ENCODE measurements at places on chromosomes 13 and 19.
A peak's percentile ranks its signal among the peaks of the same experiment; 100 is the strongest.

GRCh38 chr13:28754698-28755545 is 36.2 kb upstream of the SLC46A3 start:
- no peak for DNase-seq

DNA sequence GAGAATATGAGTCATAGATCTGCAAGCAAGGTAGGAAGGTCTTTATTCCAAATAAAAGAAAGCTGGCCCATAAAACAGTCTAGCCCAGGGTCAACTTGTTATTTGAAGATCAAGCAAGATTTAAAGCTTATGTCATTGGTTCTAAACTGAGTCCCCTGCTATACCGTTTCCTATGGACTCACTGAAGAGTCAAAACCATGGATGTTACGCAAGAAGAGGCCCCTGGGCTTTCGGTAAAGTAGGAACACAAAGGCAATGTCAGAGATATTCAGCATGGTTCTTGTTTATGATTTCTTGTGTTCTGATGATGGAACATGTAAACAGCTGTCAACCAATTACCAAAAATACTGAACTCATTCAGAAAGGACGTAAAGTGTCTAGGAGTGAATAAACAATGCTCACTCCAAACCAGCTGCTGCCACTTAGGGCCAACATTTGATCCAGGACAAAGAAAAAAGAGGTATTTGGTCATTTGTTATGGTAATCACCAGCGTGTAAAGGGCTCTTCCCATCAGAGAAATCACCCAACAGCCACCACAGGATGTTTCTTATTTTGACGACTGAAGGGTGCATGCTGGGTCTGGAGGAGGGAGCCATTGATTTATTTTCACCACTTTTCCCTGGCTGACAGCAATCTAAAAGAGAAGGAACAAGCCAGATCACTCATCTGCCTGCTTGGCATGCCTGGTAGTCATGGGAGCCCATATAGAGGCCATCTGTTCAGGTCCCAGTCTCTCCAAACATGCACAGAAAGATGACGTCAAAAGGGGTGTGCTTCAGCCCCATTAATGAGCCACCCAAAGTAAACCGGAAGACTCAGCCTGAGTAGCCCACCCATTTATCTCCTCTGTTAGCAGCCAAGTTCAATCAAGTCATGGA is 68.3 kb downstream of the FGF14 start:
- no peak for DNase-seq

- DNase-seq: no peak
Observed at GRCh38 chr13:38366954-38367645, 17.4 kb downstream of the UFM1 start.

- DNase-seq: peak; percentile 52
Observed at GRCh38 chr19:2426611-2427428, 566 bp downstream of the TIMM13 start.

DNA sequence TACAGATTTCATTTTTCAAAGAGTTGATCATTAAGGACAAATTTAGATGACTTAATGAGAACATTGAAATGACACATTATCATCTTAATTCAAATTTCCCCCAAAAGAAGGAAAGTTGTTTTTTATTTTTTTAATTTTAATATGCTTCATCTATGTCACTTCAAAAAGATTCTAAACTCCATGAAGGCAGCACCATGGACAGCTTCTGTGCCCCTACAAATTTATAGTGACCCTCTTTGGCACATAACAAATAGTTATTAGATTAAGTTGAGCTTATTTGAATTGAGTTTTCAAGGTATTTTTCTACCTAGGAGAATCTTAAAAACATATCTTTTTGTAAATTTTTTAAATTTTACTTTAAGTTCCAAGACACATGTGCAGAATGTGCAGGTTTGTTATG is 198.6 kb downstream of the DCT start:
- no peak for DNase-seq

DNA sequence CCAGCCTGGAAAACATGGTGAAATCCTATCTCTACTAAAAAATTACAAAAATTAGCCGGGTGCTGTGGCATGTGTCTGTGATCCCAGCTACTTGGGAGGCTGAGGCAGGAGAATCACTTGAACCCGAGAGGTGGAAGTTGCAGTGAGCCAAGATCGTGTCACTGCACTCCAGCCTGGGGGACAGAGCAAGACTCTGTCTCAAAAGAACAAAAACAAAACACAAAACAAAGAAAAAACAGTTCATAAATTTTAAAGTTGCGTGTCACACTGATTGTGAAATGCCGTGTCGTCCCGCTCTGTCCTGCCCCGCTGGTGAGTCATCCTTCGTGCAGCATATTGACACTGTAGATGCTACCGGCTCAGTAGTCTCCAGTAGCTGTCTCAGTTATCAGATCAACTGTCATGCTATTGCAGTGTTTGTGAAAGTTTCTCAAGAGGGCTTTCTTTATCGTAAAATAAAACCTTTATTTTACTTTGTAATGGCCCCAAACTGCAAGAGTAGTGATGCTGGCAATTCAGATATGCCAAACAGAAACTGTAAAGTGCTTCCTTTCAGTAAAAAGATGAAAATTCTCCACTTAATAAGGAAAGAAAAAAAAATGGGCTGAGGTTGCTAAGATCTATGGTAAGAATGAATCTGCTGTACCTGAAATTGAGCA is 36.4 kb upstream of the IGFL1 start:
- DNase-seq: no peak

DNA sequence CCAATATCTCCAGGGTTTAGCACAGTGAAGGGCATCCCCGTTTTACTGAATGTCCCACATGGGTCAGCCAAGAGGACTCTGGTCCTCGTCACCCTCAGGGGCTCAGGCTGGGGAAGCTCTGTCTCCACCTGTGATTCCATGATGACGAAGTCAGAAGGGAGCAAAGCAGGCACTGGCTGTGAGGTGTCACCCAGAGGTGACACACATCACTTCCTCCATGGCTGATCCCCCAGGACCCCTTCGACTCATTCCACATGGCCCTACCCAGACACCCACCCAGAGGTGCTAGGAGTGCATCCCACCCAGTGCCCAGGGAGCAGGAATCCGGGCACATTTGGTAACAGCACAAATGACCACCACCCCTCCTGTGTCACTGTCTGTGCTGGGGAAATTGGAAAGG is 145.2 kb upstream of the VSTM2B start:
- no peak for DNase-seq

- DNase-seq: no peak
Observed at GRCh38 chr13:28955264-28955966, 135.3 kb downstream of the MTUS2 start.

DNA sequence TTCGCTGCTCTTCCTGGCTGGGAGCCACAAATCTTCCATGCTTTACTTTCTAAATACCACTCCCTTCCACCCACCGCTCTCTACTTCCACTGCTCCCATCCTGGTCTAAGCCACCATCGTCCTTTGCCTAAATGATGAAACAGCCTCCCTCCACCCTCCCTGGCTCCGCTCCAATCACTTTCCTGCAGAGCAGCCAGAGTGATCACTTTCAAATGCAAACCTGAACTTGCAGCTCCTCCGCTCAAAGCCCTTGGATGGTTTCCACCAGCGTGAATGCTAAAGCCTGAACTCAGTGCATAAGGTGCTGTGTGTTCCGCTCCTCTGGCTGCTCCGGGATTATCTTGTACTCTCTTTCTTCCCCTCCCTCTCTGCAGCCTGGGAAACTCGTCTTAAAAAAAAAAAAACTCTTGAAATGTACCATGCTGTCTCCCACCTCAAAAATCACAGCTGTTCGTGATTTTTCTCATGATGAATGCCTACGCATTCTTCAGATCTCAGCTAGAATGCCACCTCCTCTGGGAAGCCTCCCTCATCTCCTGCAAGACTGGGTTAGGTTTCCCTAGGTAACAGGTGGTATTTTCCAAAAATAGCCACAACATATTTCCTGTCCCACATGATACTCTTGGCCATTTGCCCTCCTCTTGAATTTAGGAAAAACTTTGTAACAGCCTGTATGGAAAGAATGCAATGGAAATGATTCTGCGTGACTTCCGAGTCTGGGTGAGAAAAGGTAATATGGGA is 3.7 kb upstream of the SIN3B start:
- DNase-seq: no peak

GRCh38 chr19:19551853-19552192 is 13.8 kb downstream of the CILP2 start:
- DNase-seq: no peak

GRCh38 chr13:93227878-93228642 is 1.5 kb downstream of the GPC6 start:
- no peak for DNase-seq

GRCh38 chr13:49206641-49207040 is 13.5 kb upstream of the MLNR start:
- DNase-seq: no peak

- DNase-seq: no peak
Observed at GRCh38 chr19:8629184-8629583, 1.2 kb upstream of the NFILZ start.

- no peak for DNase-seq
Observed at GRCh38 chr13:23851106-23851505, 38.1 kb downstream of the MIPEP start.

- no peak for DNase-seq
Observed at GRCh38 chr13:59112221-59112718, 1051.5 kb downstream of the DIAPH3 start.

DNA sequence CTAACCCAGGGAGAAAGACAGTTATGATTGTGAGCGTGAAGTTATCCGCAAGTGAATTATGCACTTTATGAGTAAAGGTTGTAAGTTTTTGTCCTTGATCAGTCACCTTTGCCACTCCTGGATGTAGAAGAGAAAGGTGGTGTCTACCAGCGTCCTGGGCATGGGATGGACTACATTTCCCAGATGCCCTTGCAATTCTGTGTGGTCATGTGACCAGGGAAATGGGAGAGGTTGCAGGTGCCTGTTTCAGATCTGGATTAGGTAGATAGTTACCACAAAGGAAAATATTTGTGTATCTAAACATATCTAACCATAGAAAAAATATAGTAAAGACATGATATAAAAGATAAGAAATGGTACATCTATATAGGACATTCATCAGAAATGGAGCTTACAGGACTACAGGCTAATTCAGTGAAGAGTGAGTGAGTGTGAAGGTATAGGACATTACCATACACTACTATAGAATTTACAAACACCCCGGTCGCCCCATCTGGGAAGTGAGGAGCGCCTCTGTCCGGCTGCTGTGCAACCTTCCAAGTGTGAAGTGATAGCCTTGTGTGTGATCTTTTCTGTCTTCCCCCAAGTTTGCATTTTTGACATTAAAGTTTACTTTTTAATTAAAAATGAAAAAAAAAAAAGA is 51.6 kb upstream of the CACNA1A start:
- no peak for DNase-seq

DNA sequence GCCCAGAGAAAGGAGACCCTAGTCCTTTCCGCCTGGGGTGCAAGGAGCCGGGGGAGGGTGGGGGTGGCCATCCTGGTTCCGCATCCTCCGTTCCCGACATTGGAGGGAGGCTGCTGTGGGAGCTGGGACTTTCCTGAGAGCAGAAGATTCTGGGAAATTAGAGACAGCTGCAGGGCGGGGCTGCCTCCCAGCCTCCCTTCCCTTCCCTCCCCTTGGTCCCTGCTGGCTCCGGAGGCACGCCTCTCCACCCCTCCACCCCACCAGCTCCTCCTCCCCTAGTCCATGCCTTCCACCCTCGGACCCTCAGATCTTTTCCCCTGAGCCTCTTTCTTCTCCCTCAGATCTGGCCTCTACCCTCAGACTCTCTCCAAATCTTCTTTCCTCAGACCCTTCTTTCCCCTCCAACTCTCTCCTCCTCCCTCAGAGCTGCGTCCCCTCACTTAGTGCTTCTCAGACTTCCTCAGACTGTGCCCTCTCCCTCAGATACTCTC is 3.1 kb upstream of the BCL3 start:
- no peak for DNase-seq

DNA sequence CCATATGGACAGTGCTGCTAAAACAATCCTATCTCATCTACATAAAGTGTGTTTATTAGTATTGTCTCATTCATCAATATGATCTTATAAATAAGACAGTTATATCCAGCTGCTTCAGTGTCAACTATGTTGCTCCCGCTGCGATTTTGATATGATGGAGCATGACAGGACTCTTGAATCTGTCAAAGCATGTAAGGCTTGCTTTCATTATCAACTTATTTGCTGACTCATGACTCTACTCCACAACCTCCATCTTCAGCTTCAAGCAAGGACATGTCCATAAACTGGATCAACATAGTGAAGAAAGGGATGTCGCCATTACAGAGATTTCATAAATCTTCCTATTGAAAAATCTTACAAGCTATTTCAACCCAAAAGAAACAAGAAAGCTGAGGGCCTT is 2812.6 kb downstream of the PCDH9 start:
- no peak for DNase-seq

DNA sequence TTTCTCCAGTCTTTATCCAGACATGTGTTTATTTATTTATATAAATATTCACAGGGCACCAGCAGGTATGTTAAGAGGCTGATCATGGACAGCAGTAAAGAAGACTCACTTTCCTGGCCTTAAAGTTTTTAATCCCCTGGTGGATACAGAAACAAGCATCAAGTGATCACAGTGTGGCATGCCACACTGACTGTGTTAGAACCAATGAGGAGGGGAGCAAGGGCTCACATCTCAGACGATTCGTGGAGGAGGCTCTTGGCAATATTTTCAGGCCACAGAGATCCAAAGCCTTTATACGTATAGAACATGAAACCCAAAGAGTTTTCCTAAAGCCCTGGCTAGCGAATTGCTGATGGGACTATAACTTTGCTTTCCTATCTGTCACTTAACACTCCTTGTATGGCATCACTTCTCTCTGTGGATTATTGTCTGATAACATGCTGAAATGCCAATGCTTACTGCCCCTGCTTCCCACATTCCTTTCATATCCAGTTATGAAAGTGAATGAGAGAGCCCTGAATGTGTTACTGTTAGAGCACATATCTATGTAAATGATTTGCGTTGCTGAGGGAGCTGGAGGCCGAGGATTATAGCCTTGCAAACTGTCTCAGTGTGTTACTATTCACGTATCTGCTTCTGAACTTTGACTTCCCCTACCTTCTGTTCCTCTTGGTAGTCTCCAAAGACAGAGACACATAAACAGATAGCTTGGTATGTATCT is 37.6 kb downstream of the POLR1D start:
- DNase-seq: no peak

DNA sequence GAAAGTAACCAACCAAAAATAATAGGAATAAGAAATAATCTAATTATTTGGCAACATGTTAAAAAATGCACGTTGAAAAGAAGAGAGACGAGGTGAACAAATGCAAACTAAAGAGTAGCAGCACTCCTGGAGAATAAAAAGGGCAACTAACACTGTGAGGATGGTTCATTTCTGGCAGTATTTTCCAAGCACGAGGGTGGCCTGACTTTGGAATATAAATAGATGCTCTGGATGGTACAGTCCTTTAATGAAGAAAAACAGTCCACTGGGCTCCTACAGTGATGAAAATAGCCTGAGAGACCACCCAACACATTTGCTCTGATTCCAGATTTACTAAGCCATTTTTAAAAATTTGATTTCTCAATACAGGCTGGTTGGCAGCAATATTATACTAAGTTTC is 17.7 kb upstream of the KLF12 start:
- no peak for DNase-seq

Measured in stimulated activated CD4-positive, alpha-beta T cell treated with anti-CD3 and anti-CD28 coated beads, TNF-alpha, amount 100 ng/mL, for 24 hours (primary cell).